Activated CD4-positive, CD25-positive, alpha-beta regulatory T cell (primary cell): ENCODE measurements at places on chromosomes 2 and 18.

- no peak for DNase-seq
Observed at GRCh38 chr2:55926974-55927373, 3.4 kb upstream of the EFEMP1 start.

DNA sequence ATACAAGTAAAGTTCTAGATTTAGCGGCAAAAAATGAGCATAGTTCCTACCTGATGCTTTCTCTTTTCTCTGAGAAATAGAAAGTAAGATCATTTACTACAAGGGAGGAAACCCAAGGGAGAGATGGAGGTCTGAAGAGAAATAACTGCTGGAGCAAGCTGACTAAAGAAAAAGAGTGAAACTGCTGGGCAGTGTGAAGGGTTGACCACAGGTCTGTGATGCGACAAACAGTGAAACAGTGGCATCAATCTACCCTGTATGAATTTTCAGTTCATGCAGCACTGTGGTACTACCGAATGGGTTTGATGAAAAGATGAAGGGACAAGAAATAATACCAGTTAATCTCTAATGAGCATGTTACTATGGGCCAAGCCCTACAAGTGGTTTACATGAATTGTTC is 52.2 kb downstream of the CUL3 start:
- no peak for DNase-seq

GRCh38 chr2:65278531-65278981 is 50.9 kb downstream of the ACTR2 start:
- DNase-seq, result no peak

- no peak for DNase-seq
Observed at GRCh38 chr18:45241982-45242565, 373.2 kb upstream of the SLC14A2 start.

DNA sequence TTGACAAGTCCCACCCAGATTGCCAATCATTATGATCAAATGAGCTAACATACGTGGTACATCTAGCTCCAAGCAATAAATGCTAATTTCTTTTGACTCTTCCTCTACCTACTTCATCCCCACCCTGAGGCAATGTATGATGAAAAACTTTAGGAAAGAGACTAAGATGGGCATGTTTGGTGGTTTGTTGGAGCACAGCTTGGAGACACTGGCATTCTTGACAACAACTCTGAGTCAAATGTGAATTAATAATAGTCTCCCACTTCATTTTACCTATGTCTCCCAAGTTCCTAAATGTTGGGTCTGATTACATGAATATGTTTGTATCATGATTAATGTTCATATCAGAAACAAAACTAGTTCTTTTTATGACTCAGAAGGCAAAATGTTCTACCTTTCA is 36.6 kb downstream of the EXOC6B start:
- DNase-seq, result no peak

DNA sequence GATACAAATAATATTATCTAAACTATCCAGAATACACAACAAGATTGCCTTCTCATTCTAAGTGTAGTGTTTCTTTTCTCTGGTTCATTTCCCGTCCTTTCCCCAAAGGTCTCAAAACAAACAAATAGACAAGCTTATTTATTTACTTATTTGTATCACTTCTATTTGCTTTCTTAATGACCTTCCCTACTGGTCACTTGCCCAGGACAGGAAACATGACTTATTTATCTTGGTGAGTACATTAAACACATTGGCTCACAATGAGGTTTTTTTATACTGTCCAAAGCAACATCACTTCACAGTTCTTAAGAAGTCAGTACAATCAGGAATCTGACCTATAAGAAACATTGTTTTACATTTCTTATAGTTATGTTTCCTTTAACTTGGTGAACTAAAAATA is 123.3 kb upstream of the KYNU start:
- no peak for DNase-seq

DNA sequence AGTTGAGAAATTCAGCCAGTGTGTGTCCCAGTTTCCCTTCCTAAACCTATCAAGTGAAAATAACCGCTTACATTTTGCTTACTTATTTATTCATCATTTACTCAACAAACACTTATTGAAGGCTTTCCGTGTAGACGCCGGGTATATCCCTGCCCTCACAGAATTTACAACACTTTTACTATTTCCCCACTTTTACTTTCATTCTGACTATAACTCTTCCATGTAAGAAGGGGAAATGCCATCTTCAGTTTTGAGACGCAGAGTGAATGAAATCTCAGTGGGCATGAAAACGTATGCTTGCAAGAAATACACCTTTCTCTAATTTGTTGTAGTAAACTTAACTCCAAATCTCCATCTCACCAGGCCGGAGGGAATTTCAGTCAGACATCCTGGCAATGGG is 251.0 kb upstream of the CHAC2 start:
- no peak for DNase-seq

DNA sequence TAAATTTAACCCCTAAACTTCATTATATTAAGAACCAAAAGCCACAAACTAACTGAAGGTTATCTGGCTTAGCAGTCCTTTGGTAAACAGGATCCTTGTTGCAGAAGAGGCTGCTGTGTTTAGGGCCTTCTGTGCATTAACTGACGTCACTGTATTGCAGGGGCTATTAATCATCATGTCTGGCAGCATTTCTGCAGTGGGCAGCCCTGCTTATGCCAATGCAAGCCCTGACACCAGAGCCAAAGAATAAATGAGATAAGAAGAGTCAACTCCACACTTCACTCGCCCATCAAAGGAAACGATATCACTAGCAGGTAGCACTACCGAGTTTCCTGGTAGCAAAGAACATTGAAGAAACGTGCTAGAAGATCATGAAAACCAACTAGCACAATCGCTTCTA is 110.6 kb downstream of the PLEKHM3 start:
- no peak for DNase-seq

DNA sequence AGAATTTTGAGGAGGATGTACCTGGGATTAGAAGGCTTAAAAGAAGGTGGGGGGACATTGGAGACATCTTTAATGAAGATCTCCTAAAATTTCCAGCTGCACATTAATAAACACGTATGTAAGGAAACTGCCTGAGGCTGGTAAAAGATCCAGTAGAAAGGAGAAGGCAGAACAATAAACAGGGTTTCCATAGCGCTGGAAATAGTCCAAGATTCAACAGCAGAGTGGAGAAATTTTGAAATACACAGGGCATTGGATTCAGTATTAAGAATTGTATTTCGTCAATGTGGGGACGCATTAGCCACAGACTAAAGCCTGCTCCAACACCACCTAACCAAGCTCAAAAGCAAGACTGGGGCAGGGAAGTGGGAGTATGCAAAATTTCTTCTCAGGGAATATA is 606.9 kb upstream of the NRXN1 start:
- no peak for DNase-seq

- no peak for DNase-seq
Observed at GRCh38 chr2:220107380-220107791, 480.0 kb downstream of the SLC4A3 start.

DNA sequence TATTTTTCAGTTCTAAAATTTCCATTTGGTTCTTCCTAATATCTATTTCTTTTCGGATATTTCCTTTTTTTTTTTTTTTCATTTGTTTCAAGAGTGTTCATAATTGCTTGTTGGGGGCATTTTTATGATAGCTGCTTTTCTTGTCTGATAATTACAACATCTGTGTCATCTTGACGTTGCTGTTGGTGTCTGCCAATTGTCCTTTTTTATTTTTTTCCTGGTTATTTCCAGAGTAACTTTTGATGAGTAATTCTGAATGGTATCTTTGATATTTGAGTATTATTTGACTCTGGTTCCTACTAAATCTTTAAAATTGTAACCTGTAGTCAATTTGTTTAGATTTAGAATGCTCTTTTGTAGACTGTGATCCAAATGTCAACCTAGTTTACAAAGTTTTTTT is 51.3 kb upstream of the CHRNA1 start:
- no peak for DNase-seq

DNA sequence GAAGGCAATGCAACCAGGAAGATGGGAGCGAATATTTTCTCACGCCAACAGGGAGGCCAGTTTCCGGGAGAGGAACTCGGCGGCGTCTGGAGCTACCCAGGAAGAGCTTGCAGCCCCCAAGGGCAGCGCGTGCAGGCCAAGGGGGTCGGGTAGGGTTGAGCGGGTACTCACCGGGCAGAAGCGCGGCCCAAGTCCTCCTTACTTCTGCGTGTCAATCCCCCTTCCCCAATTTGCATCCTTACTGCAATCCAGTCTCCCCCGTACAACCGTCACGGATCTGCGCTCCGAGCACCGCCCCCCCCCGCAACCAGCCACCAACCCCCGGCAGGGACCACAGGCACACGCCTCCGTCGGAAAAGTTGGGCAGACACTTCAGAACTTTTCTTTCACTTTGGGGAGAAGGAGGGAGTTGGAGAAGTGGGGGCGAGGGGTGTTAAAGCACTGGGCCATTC is 1.3 kb downstream of the ATP8B1 start:
- DNase-seq, result no peak

- DNase-seq, result no peak
Observed at GRCh38 chr2:64052463-64053241, 33.4 kb upstream of the VPS54 start.

DNA sequence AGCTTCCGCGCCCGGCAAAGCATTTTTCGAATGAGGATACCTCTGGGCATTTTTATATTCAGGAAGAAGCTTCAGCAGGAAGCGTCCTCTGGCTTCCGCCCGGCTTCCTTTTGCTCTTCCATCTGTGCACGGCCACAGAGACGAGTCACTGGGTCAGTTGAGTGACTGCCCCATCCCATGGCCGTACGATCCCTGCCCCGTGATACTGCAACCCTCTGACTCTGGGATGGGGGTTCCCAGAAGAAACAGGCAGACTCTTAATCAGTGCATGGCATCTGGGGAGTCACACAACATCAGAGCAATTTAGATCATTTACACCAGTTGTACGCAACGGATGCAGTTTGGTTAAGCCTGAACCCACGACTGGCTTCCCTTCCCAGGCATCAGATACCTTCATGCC is 40.9 kb downstream of the SLC4A3 start:
- DNase-seq, result no peak

DNA sequence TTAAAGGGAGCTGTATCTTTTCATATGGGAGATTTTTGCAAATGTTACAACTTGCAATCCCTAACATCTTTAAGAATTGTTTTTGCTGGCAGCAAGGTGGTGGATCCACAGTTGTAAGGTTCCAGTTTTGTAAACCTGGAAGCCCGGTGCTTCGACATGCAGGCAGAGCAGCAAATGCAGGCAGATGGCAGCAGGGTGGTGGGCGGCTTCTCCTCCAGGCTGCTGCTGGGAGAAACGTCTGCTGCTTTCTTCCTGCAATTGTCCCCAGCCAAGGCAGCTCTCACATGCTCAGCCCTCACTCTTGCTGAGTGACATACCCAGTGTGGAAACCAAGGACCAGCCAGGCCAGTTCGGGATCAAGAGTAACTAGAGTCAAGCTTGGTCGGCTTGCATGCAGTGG is 166.0 kb downstream of the SEPTIN10 start:
- DNase-seq, result no peak

- no peak for DNase-seq
Observed at GRCh38 chr18:9596843-9597526, 17.4 kb downstream of the PPP4R1 start.

GRCh38 chr18:28729321-28729720 is 552.4 kb upstream of the CDH2 start:
- DNase-seq, result no peak

DNA sequence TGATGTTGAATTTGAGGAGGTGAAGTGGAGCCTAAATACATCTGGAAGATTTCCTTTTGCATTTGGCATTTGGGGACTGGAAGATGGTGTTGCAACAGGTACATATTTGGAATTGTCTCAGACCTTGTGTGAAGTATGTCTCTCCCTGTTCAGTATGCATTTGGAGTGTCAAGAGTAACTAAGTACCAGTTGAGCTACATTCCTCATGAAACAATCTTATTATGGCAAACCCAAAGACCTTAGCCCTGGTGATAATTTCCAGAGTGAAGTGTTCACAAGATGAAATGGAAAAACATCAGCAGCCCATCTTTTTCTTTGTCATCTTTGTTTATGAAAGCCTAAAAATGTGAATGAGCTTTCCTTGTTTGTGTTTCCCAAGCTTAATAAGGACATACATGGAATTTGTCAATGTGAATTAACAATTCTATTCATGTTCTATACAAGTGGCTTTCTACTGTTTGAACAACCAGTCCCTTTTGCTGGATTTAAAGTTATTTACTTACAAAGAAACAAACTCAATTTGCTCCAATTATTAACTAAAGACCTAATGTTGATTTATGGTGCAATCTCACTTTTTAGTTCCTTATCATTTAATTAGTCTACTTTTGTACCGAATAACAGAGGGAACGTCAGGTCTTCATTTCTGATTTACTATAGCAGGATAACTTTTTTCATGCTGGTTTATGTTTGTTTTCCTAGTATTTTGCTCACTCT is 42.1 kb upstream of the PPP1R1C start:
- DNase-seq, result no peak

- DNase-seq, result no peak
Observed at GRCh38 chr18:10169064-10169562, 255.3 kb downstream of the VAPA start.

DNA sequence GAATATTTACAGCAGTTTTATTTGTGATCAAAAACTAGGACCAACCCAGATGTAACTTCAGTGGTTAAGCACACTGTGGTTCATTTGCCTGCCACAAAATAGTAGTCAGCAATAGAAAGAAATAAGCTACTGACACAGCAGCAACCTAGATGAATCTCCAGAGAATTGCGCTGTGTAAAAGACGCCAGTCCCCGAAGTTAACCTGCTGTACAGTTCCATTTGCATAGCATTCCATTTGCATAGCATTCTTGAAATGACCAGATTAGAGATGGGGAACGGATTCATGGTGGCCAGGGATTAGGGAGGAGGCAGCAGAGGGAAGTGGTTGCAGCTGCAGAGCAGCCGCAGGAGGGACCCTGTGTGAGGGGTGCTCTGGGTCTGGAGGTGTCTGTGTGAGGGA is 39.3 kb upstream of the NFATC1 start:
- no peak for DNase-seq

GRCh38 chr2:97868986-97869721 is 126.6 kb downstream of the TMEM131 start:
- DNase-seq, result no peak

DNA sequence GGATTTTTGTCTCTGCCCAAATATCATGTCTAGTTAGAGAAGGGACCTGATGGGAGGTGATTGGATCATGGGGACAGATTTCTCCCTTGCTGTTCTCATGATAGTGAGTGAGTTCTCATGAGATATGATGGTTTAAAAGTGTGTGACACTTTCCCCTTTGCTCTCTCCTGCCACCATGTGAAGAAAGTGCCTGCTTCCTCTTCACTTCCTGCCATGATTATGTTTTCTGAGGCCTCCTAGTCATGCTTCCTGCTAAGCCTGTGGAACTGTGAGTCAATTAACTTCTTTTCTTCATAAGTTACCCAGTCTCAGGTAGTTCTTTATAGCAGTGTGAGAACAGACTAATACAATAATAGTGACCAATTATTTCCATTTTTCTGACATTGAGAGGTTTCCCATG is 167.3 kb upstream of the CYRIA start:
- DNase-seq, result no peak

DNA sequence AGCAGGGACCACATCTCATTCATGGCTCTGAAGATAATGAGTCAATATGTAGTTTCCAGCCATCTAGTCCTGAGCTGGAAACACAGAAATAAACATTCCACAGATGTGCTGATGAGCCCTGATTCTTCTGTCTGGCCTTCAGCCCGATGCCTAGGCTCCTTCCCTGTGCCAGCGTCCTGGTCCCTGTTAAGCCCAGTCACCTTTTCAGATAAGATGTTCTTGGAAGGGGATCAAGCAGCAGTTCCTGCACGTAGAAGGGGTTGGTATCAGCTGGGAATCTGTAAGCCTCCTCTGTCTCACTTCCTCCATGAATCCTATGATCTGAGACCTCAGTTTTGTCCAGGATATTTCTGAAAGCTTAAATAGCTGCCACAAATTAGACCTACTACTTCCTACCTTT is 149.3 kb downstream of the TTC32 start:
- no peak for DNase-seq
